ENCODE measurements at places on chromosomes 3 and 15.

DNA sequence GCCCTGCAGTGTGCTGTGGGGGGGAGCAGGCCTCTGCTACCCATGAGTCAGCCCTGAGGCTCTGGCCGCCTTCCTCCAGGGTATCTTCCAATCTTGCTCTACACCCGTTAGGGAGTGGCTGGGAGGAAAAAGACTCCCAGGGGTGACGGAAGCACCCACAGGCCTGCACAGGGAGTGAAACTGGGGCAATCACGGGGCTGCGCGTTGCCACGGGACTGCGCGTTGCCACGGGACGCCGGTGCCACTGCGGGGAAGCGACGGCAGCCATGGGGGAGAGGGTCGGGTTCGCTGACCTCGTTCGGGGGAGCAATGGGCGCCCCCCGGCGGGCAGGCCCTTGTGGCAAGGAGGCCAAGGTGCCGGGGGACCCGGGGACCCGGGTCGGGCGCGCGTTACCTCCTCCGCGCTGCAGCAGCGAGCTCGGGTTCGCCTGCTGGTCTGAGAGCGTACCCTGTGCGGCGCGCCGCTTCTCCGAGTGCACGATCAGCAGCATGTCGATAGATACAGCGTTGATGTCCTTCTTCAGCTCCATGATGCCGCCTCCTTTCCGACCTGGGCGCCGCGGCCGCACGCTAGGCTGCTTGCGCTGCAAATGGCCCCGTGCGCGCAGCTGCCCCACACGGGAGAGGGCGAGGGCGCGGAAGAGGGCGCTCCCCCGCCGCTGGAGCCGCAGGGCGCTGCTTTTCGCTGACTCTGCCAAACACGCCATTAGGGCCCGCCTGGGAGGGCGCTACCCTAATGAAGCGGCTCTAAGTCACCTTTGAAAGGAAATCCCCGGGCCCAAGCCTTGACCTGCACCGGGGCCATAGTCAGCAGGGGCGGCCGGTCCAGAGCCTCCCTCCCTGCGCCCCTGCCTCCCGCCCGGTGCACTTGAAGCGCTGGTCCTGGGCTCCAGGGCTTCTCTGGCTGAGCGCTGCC is at the start of gene KY:
KY (minus strand) TSS at position 592 of the 916 bp plus-strand sequence; CDS start at position 530, 62 bp downstream.
- DNase-seq, result no peak

DNA sequence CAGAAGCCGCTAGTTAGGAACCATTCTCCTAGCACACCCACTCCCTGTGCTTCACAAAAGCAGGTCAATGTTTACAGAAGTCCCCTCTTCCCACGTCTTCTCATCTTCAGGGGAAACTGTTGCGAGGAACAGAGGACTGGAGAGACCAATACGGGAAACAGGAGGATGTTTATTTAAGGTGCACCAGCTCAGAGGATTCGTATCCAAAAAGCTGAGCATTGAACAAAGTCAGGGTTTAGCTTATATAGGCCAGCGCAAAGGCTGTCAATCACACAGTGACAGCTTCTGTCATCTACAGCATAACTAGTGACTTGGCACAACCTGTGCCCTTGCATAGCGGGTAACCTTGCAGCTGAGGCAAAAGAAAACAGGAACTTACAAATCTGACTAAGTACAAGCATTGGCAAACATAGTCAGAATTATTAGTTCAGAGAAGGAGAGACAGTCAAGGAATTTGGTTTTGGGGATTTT is 61.3 kb downstream of the ZDHHC19 start:
- DNase-seq, result no peak

- no peak for DNase-seq
Measured at GRCh38 chr15:70704731-70705130, 58.6 kb downstream of the UACA start.

GRCh38 chr15:27278761-27279160 is 307.8 kb downstream of the GABRG3 start:
- DNase-seq, result no peak

- no peak for DNase-seq
Measured at GRCh38 chr3:179772297-179772696, 119.5 kb downstream of the USP13 start.

GRCh38 chr15:53536479-53537120 is 222.9 kb downstream of the WDR72 start:
- no peak for DNase-seq

GRCh38 chr15:67548862-67549651 is 6.6 kb downstream of the MAP2K5 start:
- DNase-seq, result no peak

DNA sequence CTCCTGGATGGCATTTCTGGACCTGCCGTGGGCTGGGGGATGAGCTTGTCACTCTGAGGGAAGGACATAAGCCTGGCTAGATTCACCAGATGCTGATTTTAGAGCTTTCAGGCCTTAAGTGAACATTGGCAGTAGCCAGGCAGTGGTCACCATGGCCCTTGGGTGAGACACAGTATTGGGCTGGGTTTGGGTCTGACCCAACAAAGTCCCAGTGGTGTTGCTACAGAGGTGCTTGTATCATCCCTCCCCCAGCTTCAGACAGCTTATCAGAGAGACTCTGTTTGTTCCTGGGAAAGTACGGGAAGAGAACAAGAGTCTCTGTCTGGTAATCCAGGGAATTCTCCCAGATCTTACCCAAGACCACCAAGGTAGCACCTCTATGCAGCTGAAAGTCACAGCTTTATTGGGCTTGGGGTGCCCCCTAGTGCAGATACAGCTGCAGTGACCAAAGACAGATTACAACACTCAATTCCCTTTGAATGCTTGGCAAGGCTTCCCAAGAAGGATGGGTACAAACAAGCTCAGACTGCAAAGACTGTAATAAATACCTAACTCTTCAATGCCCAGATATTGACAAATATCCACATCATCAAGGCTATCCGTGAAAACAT is 9.8 kb upstream of the RUVBL1 start:
- DNase-seq, result peak; percentile 35

- DNase-seq, result no peak
Measured at GRCh38 chr3:36408146-36408545, 27.8 kb downstream of the STAC start.

- DNase-seq, result no peak
Measured at GRCh38 chr3:187821616-187822317, 76.5 kb upstream of the BCL6 start.

DNA sequence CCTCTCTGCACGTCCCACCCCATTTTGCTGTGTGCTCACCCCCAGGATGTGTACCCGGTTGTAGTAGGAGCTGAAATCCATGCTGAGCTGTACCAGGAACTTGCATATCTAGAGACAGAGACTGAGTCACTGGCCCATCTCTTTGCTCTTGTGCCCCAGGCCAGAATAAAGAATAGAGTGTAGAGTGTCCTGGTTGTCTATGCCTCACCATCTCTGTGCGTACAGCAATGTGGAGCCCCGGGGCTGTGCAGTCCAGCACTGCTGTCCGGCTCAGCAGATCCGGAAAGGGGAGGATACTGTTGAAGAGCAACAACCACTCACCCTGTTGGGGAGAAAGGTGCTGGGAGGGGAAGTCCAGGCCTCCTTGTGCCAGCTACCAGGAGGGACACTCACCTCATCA is 2.6 kb downstream of the DALRD3 start:
- DNase-seq, result no peak

DNA sequence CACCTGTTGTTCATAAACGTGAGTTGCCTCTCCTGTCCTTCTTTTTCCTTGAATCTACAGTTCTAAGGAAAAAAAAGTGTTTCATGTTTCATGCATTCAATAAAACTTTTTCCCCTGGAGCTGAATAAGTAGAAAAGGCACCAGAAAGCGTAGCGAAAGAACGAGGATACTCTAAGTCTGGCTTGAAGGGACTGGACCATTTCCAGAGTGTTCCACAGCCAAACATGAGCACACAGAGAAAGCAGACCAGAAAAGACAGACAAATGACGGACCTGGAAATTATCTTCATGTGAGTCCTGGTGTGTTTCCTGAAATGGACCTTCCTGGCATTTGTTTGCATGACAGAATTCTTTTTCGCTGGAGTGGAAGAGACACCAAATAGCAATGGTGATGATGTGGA is 204.7 kb downstream of the SV2B start:
- DNase-seq, result no peak

GRCh38 chr3:4721511-4721911 is 228.4 kb downstream of the ITPR1 start:
- no peak for DNase-seq

DNA sequence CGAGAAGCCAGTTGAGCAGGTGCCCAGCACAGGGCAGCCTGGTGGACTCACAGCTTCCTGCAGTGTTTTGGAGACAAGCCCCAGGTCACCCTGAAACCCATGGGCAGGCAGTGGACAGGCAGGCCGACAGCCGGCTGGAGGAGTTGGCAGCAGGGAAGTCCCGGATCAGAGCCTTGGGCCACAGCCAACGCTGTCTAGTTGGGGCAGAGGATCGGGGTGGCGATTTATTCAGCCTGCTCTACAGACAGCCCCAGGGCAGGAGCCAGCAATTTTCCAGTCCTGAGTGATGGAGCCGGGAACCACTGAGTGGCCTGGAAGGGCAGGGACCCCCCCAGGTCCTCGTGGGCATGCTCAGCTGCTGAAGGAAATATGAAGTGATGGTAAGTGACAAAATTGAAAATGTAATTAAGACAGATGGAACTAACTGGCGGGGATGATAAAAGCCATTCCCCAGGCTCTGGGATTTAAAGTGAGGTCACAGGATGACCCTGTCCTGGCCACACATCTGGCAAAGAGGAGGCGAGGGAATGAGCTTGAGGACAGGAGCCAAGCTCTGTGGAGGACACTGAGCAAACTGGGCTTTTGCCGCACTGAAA is 34.4 kb upstream of the TBC1D21 start:
- DNase-seq, result no peak

- DNase-seq, result no peak
Measured at GRCh38 chr3:22746221-22746620, 456.9 kb upstream of the UBE2E2 start.

DNA sequence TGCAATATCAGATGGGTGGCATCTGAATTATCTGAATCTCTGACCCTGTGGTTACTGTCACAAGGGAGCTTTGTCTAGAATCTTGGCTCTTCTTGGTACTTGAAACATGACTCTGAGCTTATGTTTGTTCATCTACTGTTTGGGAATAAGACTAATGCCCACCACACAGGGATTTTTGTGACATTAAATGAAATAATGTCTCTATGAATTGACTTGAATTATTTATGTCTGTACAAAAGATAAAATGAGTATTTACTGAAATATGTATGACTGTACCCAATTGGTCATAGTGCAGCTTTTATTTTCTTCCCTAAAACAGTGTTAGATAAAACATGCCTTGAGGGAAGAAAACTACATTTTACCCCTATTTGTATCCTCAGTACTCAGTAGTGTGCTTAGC is 87.9 kb upstream of the ZPLD1 start:
- DNase-seq, result no peak

- no peak for DNase-seq
Measured at GRCh38 chr3:12630292-12630691, 33.6 kb downstream of the RAF1 start.

DNA sequence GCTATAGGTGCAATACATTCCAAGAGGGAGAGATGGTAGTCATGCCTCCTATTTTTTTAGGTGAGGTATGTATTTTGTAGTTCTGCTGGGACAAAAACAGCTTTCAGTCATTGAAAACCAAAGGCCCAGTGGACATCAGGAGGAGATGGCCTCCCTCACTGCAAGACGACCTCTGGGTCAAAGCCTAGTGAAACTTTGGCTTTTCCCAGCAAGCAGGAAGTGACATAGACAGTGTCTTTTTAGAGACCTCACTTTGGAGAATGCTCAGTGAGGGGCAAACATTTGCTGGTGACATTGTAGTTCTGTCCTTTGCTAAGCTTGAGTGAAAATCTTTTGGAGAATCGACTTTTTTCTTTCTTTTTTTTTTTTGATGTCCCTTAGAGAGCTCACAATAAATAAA is 27.3 kb downstream of the LIPC start:
- DNase-seq, result no peak

- DNase-seq, result no peak
Measured at GRCh38 chr3:72158639-72159326, 373.8 kb upstream of the PROK2 start.

GRCh38 chr3:35194666-35195065 is 444.7 kb upstream of the ARPP21 start:
- no peak for DNase-seq

GRCh38 chr3:48247401-48247811 is 6.5 kb downstream of the ZNF589 start:
- no peak for DNase-seq

GRCh38 chr15:76155731-76156130 is 95.9 kb downstream of the TMEM266 start:
- DNase-seq, result no peak

DNA sequence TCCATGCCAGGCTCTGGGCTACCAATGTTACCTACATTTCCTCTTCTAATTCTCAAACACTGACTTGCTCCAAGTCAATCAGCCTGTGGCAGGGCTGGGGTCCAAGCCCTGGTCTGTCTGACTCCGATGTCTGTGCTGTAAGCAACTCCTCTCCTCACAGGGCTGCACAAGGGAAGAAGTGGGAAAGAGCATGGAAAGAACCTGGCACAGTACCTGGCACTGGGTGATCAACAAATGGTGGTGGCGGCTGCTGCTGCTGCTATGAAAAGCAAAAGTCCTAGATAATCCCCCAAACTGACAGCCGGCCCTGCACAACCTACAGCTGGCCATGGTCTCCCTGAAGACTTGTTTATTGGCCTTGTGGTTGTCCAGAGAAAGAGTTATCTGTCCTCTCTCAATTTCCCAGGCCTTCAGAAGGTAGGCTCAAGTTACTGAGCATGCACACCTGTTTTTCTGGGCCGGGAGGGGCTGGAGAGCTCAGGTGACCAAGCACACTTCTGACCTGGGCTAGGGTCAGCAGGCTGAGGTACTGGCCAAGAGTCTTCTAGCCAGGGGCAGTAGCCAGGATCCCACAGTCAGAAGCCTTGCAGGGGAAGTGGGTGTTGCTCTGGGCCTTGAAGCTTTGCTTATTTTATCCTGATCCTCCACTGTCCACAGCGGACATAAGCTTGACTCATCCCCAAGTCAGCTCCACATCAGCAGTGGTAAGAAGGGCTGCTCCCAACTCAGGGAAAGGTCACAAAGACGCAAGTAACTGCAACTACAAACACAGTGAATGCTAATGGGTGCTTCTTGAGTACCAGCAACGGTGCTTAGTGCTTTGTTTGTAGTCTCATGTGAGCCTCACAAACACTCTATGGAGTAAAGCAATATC is 35.3 kb upstream of the KY start:
- no peak for DNase-seq

- DNase-seq, result no peak
Measured at GRCh38 chr3:38823722-38824121, 7.7 kb upstream of the SCN10A start.

- no peak for DNase-seq
Measured at GRCh38 chr3:181418233-181418632, 293.5 kb upstream of the SOX2 start.

GRCh38 chr15:60949039-60949977 is 279.8 kb downstream of the RORA start:
- DNase-seq, result no peak

- peak; percentile 15 for DNase-seq
Measured at GRCh38 chr3:186880406-186880805, 37.9 kb downstream of the ADIPOQ start.

DNA sequence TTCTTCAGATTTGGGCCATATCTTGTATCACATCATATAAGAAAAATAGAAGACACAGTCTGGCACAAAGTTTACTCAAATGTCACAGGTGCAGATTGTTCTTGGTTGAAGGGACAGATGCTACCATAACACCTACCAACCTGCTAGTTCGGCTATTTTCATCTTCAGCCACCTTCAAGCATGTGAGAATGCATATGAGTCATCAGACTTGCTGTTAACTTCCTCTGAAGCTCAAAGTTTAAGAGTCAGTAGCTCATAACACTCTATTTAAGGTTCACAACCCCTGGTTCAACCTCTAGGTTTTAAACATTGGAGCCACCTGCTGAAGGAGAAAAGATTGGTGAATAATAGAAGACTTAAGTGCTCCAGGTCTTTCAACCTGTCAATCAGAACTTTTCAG is 522.8 kb downstream of the NLGN1 start:
- no peak for DNase-seq
